GM23338 (cell line): ENCODE measurements at places on chromosomes 1 and 21. TPM values are rescaled to one million over a fixed set of nuclear protein-coding genes. Genes with fewer than 3 reads are reported as not detected.

DNA sequence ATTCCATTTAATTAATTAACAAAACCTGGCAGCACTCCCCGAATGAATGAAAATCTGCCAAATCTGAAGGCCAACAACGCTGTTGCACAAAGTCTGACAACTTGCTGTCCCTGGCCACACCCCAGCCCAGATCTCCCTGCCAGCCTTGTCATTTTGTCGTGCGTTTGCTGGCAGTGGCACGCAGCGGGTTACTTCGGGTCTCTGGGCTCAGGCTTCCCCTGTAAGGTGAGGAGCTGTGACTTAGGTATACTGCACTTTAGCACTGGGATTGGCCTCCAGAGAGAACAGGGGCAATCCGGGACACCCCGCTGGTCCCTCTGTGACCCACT lies 34.3 kb upstream of the SIM2 start:
- no peak for DNase-seq

- DNase-seq: no peak
These were observed 354.3 kb upstream of the NEGR1 start for GRCh38 chr1:72636631-72637030.

DNA sequence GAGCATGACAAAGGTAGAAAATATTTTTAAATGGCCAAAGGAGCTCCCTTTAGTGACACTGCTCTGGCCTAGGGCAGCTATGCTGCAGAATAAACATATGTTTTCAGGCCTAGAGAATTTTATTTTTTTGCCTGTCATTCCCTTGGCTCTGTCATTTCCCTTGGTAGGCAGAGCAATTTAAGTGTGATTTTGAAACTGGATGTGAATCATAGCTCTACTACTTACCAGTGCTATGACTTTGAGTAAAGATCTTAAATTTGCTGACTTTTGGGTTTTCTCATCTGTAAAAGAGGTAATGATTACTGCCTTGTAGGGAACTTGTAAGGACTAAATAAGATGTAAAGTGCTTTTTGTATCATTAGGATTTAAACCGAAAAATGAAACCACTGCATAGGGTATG lies 189.0 kb upstream of the ZRANB2 start:
- no peak for DNase-seq

DNA sequence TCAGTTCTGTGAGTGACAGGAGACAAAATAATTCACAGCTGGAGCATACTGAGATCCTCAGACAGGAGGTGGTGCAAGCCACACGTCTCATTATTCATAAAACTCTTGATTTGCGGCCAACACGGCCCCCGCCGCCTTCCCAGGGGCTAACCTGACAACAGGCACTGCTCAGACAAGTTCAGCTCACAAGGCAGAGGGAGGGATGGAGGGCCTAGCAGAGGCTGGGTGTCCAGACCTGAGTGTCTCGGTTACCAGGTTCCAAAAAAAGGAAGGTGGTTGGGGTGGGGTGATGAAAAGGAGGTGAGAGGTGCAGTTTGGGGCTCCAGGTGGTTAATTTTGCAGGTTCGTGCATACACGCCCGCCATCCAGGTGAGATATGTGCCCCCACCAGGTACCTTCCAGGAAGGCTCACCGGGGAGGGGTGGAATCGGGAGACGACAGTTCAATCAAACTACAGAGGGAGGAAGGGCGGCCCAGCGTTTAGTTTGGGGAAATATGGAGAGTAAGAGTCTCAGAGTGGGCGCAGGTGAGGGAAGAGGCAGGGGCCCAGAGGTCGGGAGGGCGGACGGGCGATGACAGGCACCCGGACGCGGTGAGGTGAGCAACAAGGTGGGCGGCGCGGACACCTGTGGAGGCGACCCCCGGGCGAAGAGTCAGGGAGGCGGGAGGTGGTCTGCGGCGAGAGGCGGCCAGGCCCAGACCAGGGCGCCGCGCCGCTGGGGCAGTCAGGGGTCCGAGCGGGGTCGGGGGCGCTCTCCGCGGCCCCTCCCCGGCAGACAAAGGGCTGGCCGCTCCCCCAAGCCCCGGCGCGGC lies 629 bp downstream of the CTNNBIP1 start:
- peak; percentile 52 for DNase-seq

DNA sequence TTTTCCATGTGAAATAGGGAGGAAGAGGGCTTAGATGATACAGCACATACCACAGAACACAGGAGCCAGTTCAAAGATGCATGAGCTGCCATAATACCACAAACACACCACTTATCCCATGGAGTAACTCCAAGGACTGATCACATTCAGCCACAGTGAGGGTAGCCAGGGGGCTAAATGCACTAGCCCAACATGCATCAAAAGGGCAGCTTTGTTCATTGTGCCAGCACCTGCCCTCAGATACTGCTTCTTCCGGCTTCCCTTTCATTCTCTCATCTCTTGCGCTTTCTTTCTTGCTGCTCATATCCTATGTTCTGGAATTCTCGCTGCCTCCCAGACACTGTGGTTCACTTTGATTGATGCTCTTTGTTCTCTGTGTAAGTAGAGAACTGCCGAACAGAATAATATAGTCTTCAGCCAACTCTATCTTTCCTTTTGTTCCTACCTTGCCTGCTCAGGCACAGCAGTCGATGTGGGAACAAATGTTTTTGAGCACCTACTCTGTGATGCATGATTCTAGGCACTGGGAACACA lies 50.0 kb upstream of the SYT6 start:
- no peak for DNase-seq

- no peak for DNase-seq
These were observed 35.4 kb upstream of the TXLNA start for GRCh38 chr1:32144033-32144432.

- DNase-seq: no peak
These were observed 33.1 kb downstream of the KCNJ15 start for GRCh38 chr21:38289705-38290485.

DNA sequence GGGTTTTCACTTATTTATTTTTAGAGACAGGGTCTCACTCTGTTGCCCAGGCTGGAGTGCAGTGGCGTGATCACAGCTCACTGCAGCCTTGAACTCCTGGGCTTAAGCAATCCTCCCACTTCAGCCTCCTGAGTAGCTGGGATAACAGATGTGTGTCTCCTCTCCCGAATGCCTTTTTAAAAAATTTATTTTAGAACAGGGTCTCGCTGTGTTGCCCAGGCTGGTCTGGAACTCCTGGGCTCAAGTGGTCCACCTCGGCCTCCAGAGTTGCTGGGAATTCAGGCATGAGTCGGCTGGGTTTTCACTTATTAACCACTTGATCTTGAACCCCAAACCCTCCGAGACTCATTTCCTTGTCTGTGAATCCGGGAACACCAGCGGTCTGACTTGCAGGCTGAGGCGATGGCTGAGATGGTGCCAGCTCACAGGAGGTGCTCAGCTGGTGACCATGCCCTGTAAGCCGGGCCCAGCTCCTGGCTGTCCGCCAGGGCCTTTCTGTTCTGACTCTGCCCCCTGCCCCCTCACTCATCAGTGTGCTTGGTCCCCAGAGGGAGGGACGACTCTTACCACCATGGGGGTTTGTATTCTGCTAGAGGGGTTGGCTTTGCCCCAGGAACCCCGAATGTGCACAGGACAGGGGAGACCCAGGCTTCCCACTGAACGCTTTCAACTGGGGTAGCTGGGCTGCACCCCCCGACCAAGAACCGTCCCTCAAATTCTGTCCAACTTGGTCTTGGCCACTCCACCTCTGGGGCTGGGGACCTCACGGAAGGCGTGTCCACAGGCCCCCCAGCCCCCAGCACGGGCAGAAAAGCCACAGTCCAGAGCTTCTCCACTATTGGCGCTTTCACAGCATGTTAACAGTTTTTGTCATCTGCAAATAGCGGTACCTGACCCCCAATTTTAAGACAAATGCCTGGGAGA lies 22.5 kb downstream of the MMEL1 start:
- no peak for DNase-seq

DNA sequence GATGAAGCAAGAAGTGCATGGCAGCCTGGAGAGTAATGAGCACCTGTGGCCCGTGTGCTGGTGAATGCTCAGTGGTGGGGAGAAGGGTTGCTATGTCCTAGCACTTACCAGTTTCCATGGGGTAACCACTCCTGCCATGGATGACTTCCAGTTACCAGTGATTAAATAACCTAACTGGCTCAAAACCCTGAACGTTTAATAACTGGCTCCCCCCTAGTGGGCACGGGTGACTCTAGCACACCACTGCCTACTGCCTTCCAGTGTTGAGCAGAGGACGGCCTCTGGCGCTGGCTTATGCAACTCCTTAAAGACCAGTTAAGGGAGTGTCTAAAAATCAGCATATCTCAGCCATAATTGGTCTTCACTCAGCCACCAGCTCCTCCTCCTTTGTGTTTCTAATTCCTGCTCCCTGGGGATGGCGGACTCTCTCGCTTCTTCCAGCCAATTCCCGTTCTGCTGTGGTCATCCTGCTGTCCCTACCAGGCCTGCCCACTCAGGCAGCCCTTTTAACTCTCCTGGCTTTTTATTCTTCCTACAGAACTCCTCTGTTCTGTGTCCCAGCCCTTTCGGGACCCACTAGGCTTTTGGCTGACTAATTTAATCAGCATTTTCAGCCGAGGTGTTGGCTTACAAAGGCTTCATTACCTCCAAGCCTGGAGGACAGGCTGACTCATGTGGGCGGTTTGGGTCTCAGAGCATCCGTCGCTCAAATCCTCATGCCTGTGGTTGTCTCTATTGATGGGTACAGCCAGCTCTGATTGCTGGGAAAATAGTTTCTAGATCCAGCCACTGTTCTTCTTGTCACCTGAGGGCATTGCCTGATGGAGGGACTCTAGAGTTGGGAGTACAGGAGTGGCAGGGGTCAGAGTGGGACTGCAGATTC lies 332.4 kb downstream of the CAMTA1 start:
- DNase-seq: peak; percentile 87

GRCh38 chr1:246921481-246921880 lies 10.3 kb downstream of the AHCTF1 start:
- DNase-seq: no peak

DNA sequence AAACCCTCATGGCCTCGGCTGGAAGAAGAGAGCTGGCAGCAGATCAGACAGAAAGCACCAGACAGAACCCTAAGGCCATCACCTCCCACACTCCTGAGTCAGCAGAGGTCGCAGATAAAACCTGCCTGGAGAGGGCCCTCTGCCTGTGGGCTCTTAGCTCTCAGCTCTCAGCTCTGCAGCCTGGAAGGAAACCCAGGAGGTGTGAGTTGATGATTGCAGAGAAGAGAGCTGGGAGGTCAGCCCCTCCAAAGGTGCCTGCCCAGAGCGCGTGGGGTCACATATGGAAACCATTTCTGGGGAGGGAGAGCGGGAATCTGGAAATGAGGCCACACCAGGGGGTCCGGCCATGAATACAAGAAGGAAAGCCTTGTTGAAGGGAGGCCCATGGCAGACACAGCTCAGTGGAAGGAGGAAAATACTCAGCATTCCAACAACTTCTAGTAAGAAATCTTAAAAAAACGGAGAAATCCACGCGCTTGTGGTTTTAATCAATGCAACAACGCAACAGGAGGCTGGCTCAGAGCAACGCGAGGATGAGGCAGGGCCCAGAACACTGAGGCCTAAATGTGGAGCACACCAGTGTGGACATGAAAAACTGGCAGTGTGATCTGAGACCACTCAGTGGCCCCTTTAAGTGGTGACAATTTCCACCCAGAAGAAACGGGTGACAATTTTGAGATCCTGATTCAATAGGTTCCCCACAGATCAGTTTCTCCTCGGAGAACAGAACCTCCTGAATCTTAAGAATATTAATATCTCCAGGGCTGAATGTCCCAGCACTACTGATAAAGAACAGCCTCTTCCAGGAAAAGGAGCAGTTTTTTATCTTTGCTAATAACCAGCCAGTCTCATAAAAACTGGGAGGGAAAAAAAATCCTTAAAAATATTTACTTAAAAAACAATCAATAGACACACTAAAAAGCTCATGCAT lies 45.7 kb downstream of the PSMG1 start:
- DNase-seq: peak; percentile 56

DNA sequence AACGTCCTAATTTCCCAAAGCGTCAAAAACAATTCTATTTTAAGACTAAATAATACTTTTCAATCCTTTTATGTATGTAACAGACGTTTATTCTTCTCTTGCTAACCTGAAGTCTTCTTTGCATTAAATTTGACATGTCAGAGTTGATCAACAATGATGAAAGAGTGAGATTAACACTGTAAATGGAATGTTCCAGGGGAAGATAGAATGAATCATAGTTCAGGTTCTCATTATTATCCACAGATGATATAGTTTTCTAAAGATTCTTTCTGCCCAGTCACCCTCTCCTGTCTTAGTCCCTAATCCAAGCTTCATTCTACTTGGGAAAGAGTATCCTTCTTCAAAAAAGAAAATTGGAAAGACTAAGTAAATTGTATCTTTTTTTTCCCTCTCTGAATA lies 38.9 kb downstream of the SDCCAG8 start:
- no peak for DNase-seq

NECTIN4 gene
- polyA plus RNA-seq: 0.16 and 0.42 TPM in 2 replicates

MIXL1 gene
- 0.66 and 1.0 TPM in 2 replicates for polyA plus RNA-seq

GJA9 gene
- polyA plus RNA-seq: 0.21 TPM in 1 of 2 replicates, not detected in the other

PPIAL4G gene
- 0.07 TPM in 1 of 2 replicates, not detected in the other for polyA plus RNA-seq

TEDDM1 gene
- polyA plus RNA-seq: not detected in 2 replicates

RUNX3 gene
- polyA plus RNA-seq: 0.23 and 0.26 TPM in 2 replicates
